NCI-H146 (cell line): ENCODE measurements at places on chromosomes 6 and 20.

DNA sequence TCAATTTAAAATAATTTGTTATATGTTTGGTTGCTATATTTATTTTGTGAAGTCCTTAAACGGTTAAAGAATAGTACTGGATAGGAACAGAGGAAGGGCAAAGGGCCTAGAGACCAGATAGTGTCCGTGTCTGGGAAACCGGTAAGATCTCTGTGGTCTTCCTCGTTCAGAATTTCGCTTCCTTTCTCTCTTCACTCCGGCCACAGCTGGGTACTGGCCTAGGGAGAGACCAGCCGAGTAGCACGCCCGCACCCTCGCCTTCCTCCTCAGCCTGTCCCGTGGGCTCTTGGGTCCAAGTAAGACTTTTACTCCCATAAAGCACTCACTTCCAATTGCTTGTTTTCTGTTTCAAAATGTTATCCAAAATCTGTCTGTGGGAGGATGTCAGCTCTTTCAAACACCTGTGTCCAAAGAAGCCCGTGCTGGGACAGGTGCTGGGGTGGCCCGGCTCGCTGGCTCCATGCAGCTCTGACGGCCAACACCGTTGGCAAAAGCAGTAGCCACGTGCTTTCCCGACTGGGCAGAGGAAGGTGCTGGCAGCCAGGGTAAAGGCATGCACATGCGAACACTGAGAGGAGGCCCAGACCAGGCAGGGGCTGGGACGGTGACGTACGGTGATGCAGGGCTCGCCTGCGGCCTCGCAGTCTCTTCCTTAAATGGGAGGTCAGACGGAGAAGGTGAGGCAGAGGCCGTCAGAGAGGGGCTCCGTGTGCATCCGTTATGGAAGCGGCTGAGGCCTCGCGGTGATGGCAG is 112.2 kb downstream of the IRF4 start:
- no peak for DNase-seq

GRCh38 chr6:33143113-33143770 is 49.0 kb downstream of the COL11A2 start:
- no peak for DNase-seq

DNA sequence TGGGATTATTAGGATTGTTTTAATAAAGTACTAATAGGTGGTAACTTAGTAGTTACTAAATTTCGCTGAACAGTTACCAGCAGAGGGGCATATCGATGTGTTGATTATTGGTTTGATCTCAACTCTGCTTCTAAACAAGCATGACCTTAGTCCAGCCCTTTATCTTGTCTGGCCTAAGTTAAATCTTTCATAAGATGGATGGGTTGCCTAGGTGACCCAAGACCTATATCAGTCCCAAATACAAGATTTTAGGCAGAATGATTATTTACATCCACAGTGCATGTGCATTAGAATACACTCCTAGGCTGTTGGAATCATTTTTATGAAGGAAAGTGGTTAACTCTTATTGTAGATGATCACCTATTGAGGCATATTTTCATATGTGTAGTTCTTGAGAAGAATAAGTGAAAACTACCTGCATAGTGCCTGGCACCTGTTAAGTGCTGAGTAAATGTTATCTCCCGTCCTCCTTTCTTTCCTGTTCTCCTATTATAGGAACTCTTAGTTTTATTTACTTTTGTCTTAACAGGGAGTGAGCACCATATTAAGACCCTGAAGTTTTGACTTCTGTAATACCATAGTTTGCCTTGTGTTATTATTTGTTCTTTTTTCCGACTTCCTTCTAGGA is 1.1 kb downstream of the HSF2 start:
- DNase-seq = peak; percentile 32

GRCh38 chr20:57449398-57450354 is 58.5 kb downstream of the RBM38 start:
- DNase-seq = no peak

GRCh38 chr6:35089935-35090505 is 51.1 kb downstream of the TCP11 start:
- DNase-seq = no peak

GRCh38 chr6:157314705-157315321 is 8.5 kb downstream of the TMEM242 start:
- no peak for DNase-seq

- no peak for DNase-seq
Measured at GRCh38 chr20:52913650-52914387, 58.3 kb upstream of the TSHZ2 start.

DNA sequence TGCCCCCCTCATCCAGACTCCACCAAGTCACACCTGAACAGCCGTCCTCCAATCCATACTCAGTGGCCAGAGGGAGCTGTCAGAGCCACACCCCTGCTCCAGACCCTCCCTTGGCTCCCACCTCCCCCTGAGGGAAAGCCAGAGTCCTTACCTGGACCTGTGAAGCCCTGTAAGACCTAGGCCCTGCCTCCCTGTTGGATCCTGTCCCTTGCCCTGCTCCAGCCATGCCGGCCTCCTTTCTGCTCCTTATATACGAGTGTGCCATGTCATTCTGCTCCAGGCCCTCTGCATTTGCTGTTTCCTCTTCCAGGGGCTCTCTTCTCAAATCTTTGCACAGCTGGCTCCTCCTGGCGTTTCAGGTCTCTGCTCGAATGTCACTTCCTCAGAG is 100.3 kb upstream of the MYL9 start:
- DNase-seq = no peak
